AG08396 (cell line): ENCODE measurements at places on chromosomes 3 and 15.

GRCh38 chr3:70519913-70520659, 207.6 kb upstream of the MDFIC2 start:
- no peak for DNase-seq

DNA sequence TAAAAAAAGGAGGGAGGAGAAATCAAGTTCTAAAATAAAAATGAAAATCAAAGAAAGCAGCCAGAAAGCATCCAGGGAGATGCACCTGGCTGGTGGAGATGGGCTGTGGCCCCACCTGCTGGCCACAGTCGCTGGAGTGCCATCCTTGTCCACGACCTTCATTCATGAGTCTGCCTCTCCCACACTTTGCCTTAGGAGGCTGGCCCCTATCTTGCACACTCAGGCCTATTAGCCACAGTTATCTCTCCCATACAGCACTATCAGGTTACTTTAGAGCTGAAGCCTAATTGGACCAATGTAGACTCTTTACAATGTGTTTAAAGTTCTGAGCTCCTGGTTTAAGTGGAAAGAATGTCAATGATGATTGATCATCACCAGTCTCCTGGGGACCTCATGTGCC, 392.0 kb upstream of the RORA start:
- DNase-seq, result no peak

DNA sequence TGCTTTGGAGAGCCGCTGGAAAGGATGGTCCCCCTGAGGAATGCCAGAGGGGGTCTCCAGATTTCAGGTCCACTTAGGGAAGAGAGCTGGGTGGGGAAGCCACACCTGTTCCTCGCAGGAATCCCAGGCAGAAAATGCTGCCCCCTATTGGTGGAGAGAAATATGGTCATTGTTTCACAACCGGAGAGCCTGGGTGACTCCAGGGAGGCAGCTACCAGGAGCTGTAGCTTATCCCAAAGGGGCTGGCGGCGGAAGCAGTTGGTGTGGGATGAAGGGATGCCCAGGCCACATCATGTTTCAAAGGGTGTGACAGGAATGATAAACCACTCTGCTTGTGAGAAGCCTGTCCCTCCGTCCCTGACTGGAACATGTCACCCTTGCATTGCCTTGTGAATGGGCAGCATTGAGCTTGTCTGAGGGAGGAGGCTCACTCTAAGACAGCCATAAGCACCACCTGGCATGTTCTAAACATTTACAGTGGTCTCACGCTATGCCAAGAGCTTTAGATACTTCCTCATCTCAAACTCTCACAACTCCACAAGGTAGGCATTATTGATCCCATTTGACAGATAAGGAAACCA, 34.5 kb downstream of the POMGNT2 start:
- DNase-seq, result peak; percentile 34

DNA sequence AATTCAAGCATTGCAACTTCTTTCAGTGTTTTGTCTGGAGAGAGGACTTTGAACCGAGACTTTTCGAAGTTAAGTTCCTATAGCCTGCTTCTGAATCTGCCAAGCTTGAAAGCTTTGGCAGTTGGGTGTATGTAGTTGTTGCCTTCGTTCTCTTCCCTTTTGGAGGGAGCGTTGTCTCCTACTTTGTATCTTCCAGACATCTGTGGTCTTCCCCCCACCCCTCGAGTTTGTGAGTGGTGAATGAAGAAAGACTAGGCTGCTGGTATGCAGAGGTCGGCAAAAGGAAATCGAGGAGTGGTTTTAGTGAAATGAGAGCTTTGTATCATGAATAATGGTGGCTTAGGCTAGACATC, 1.3 kb downstream of the CTNNB1 start:
- peak; percentile 24 for DNase-seq

GRCh38 chr15:89441295-89441812, 55.0 kb downstream of the RHCG start:
- DNase-seq, result no peak

DNA sequence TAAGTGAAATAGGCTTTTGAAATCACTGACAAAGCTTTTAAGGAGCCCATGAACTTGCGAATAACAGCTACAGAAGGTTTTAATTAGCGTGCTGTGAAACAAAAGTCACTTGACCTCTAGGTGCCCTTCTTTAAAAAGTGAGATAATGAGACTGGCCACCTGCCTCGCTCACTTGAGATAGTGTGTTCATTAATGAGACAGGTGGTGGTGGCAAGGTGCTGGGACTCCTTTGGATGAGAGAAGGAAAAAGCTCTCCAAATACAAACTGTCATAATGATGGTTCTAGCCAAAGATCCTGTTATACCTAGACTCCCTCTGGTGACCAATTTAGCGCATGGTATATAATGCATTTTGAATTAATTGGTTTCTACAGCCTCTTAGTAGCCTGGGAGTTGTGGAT, 22.7 kb upstream of the IREB2 start:
- no peak for DNase-seq

DNA sequence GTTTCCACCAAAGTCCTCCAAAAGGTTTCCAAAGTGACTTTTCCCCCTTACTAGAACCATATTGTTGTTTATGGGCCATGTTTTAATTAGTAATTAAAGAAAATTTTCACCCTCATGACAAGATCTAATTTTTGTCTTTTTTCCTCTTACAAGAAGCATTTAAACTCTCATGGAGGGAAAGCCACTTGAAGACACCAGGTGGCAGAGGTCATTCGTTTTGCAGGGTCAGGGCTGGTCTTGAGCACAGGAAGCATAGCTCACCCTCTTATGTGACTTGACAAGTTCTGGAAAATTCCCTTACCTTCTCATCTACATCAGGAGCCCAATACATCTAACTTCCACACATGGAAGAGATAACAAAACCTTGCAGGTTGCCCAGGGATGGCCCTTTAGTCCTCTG, 163.7 kb downstream of the GREM1 start:
- no peak for DNase-seq

GRCh38 chr15:90529011-90529370, 732 bp upstream of the CRTC3 start:
- no peak for DNase-seq
